ENCODE measurements at places on chromosomes 7 and 10.

- no peak for DNase-seq
Observed at GRCh38 chr7:122488241-122488640, 183.7 kb upstream of the FEZF1 start.

- DNase-seq, result no peak
Observed at GRCh38 chr10:96672481-96673175, 47.7 kb downstream of the PIK3AP1 start.

GRCh38 chr7:94393246-94394108 lies 1.2 kb upstream of the COL1A2 start:
- DNase-seq, result no peak

DNA sequence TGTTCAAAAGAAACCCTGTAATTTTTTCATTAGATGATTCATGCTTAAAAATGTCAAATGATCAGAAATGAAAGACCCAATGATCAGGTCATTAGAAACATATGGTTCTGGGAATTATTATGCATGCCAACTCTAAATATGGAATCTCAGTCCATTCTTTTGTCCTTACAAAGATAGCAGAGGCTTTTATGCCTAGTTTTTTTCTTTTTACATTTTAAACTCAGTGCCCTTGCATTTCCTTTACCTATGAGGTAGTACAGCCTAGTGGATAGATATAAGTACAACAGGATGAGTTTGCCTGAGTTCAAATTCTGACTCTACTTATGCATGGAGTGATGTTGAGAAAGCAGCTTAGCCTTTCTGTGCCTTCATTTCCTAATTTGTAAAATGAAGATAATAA lies 392.9 kb downstream of the SUGCT start:
- DNase-seq, result no peak

- peak; percentile 37 for DNase-seq
Observed at GRCh38 chr7:7969306-7970236, 975 bp downstream of the GLCCI1 start.

GRCh38 chr7:36453769-36454168 lies 64.1 kb downstream of the ANLN start:
- DNase-seq, result no peak

DNA sequence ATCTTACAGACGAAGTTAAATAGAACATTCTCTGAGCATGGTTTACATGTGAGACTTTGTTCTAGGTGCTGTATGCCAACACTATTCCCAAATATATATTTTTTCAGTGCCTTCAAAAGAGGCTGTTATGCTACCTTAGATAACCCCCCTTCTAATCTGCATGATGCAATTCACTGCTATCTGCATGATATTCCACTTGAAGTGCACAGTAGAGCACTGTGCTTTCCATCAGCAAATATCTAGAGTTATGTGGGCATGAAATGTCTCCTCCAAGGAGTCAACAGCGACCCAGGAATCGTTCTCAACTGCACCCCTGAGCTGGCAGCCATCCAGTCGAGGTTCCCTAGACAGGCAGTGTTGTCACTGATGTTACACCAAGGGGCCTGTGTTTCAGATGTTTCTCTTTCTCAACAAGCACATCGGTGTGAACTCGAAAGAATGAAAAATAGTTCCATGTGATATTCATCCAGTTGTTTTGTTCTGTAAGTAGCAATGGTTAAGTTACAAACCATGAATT lies 88.3 kb downstream of the PDE1C start:
- DNase-seq, result no peak

- no peak for DNase-seq
Observed at GRCh38 chr7:159143780-159144757, 598 bp downstream of the VIPR2 start.

- DNase-seq, result no peak
Observed at GRCh38 chr10:23556727-23557440, 118.0 kb downstream of the OTUD1 start.

DNA sequence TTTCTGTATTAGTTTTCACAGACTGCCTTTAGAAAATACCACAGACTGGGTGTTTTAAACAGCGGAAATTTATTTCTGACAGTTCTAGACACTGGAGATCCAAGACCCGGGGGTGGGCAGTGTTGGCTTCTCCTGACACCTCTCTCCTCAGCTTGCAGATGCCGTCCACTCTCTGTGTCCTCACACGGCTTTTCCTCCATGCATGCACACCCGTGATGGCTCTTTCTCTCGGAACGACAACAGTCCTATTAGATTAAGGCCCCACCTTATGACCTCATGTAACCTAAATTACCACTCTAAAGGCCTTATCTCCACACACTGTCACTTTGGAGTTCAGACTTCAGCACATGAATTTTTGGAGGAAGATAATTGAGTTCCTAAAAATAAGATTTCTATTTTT lies 142.9 kb upstream of the VWC2 start:
- DNase-seq, result no peak

DNA sequence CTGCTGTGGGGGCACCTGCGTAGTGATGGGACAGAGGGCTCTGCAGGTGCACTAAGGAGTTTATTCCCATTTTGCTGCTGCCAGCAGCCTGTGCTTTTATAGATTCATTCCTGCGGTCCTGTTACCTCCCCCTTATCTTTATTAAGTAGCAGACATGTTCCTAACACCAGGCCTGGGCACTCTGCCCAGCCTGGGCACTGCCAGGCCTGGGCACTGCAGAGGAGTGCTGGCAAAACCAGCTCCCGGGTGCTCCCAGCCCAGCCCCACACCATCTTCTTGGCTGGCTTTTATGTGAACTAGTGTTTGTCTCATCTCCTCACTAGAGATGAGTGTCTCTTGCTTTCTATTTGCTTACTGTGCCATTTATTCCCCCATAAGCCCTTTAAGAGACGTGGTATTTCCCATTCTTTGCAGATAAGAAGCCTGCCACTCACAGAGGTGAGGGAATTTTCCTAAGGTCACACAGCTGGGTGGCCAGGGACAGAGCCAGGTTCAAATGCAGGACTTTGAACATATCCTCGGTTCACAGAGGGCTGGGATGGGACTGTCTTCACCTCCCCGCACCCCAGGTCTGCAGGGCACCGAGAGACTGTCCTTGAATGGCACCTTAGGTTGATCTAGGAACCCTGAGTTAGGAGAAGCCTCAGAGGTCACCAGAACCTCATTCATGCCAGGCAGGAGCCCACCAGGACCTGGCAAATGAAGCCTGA lies 14.6 kb upstream of the DRGX start:
- DNase-seq, result no peak

- no peak for DNase-seq
Observed at GRCh38 chr7:139051655-139052054, 15.8 kb upstream of the ZC3HAV1L start.

DNA sequence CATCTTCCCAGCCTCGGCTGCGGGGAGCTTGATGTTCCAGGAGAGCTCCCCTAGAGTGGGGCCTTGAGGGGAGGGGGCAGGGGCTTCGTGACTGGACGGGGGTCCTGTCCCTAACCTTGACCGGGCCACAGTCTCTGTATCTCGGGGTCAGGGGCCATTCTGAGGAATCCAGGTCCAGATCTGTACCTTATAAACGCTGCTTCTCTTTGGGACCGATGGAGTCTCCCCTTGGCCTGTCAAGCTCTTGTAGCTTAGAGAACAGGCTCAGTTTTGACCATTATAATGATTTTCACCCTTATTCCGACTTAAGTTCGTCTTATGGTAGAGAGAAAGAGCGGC lies 831 bp downstream of the ZKSCAN5 start:
- DNase-seq, result no peak

DNA sequence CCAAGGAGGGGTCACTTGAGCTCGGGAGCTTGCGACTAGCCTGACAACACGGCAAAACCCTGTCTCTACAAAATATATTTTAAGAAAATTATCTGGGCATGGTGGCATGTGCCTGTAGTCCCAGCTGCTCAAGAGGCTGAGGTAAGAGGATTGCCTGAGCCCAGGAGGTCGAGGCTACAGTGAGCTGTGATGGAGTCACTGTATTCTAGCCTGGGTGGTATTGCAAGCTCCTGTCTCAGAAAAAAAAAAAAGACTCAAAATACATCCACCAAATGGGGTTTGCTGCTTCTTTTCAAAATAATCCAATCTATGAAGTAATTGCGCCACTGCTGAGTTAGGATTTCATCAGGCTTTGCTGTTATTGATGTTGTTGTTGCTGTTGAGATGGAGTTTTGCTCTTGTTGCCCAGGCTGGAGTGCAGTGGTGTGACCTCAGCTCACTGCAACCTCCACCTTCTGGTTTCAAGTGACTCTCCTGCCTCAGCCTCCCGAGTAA lies 11.1 kb upstream of the VIM start:
- DNase-seq, result no peak

DNA sequence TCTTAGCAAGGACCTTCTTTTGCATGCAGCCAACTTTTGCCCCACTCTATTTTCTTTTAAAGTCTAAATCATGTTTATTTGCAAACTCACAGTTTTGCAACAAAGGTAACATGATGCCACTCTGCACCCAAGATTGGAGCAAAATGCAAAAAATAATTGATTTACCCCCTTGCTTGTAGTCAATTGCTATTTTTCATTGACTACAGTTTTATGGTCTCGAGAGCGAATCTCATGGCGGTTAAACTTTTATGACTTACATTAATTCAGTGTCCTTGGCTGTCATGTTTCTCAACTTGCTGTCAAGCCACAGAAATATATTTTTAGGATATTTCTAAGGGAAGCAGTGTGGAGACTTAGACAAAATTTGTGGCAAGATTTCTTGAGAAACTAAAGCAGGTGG lies 110.0 kb upstream of the JCAD start:
- DNase-seq, result no peak

GRCh38 chr7:76403780-76404494 lies 5.6 kb downstream of the SSC4D start:
- no peak for DNase-seq

GRCh38 chr10:30413996-30414576 lies 19.9 kb upstream of the MAP3K8 start:
- DNase-seq, result no peak

DNA sequence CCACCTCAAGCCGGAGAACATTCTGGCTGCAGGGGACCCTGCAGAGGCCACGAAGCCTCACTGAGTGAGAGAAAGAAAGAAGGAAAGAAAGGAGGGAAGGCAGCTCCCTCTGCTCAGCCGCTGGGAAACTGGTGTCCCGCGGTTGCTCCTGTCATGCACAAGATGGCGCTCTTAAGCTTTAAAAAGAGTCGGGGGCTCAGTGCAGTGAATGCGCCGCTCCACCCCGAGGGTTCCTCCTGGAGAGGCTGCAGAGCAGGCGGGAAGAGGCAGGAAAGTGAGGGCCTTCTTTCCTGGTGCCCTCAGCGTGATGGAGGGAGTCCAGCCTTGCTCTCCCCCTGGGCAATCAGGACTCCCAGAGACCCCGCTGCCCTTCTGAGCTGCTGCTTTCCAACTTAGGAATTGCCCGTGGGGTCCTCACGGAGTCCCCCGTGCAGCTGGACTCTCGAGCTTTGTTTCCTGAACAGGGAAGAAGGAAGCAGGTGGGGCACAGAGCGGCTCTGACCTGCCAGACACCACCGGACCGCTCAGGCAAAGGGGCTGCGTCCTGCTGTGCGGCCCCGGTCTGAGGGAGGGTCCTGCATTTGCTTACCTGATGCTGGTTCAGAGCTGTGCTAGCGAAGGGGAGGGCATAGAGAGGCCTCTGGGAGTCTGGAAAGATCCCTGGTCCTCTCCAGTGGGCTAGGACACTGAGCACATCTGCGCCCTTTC lies 141.9 kb upstream of the MKI67 start:
- DNase-seq, result no peak

- DNase-seq, result no peak
Observed at GRCh38 chr10:71241830-71242621, 29.7 kb downstream of the UNC5B start.

DNA sequence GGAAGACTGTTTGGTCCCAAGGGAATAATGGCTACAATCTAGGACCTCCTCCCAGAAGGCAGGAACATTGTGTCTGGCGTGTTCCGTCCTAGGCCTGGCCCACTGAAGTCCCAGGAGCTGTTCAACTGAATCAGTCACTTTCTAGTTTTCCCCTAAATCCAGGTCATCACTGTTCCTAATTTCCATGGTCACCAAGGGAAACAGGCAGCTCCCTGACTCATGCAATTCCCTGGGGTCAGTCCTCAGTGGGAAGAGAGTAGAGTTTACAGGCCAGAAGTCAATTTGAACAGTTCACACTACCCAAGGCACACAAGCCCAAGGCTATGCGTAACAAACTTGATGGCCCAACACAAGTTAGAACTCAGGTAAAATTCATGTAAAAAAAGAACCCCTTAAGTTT lies 44.0 kb downstream of the CREB3L2 start:
- DNase-seq, result no peak

GRCh38 chr7:92785923-92786322 lies 50.5 kb downstream of the CDK6 start:
- no peak for DNase-seq

- no peak for DNase-seq
Observed at GRCh38 chr10:106355450-106355849, 809.1 kb downstream of the SORCS1 start.

DNA sequence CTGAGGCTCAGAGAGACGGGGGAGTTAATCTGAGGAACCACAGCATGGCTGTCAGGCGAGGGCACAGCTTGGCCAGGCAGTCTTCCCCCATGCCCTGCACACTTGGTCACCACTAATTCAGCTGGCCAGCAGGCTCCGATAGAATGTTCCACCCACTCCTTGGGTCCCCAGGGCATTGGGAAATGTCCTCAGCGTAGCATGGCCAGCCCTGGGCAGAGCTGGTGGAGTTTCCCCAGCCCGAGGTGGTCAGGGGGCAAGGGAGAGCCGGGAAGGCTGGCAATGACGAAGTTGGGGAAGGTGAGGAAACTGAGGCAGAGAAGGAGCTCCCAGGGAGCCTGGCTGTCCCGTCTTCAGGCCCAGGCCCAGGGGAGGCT lies 12.1 kb upstream of the GRIFIN start:
- no peak for DNase-seq

- peak; percentile 17 for DNase-seq
Observed at GRCh38 chr10:118568327-118568848, 27.1 kb downstream of the PRLHR start.

GRCh38 chr10:110530131-110530831 lies 32.6 kb downstream of the DUSP5 start:
- no peak for DNase-seq

DNA sequence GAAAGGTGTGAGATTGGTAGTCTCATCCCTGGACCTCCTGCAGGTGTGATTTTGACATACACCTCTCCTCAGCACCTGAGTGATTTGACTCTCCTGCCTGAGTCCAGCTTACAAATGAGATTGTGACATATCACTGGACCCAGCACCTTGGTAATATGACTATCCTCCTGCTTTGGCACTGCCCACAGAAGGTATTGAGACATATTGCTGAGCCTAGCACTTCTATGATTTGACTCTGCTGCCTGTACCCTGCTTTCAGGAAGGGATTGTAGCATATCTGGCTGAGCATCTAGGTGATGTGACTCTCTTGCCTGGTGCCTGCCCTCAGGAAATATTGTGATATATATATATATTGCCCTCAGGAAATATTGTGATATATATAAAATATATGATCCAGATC lies 43.5 kb upstream of the ZNF680 start:
- no peak for DNase-seq

DNA sequence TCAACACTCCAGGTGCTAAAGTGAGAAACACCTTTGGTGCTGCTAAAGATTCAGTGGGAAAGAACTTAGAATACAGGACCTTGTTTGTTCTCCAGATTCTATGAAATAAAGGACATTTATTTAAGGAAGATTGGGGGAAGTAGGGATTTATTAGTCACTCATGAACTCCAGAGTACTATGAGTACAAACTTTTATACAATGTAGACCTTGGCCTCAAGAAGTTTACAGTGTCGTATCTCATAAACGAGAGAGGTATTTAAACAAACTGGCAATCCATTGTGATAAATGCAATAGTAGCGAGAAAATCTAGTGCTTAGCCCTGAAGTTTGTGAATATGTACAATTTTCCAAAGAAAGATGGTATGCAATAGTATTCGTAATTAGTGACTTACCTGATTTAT lies 59.1 kb downstream of the TES start:
- no peak for DNase-seq

GRCh38 chr7:104891949-104892348 lies 122.1 kb upstream of the KMT2E start:
- no peak for DNase-seq
